ENCODE measurements at places on chromosomes 1 and 21.
A peak's percentile ranks its signal among the peaks of the same experiment; 100 is the strongest.

DNA sequence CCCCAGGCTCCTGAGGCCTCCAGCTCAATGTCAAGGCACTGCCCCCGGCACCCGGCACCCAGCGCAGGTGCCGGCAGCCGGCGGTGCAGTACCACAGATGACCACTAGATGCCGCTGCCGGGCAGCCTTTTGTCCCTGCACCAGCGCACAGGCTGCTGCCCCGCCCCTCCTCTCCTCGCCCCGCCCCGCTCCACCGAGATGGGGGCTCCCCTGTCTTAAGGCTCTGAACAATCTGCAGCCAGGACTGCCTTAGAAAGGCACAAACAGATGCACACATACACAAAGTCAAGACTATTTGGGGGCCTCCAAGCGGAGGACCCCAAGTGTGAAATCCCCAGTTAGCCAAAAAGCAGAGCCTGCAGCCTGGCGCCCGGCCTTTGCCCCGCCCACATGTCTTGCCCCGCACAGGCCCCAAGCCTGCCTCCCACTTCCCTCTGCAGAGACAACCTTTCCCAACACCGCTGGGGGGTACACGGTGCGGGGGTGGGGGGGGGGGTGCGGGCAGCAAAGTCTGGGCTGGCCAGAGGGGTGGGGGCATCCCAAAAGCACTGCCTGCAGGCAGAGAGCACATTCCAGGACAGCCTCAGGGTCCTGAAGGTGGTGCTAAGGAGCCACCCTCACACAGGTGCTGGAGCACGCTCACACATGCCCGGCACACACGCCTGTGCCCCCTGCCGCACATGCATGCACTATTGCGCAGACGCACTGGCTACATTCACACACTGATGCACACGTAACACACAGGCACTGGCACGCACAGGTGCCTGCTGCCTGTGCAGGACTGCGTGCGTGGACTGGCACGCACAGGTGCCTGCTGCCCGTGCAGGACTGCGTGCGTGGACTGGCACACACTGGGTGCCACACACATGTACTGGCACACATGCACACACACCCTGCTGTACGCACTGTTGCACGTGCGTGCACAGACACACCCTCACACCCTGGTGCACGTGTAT, 37.1 kb downstream of the ARHGEF16 start:
- DNase-seq, result peak; percentile 34

DNA sequence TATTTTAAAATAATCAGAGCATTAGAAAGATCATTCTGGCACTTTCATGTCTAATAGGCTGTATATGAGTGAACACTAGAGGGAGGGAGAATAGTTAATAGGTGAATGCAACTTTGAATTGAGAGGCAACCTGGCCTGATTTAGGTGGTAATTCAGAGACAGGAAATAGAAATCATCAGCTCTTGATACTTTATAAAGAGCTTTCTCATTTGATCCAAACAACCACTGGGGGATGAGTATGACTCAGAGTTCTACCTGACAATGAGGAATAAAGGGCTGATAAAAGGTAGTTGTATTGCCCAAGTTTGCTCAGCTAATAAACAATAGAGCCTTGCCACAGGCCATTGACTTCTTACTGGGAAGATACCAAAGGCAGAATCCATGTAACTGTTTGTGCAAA, 5.2 kb upstream of the FAM89A start:
- no peak for DNase-seq

GRCh38 chr1:21865943-21866706, 54.1 kb downstream of the LDLRAD2 start:
- DNase-seq, result no peak

- no peak for DNase-seq
Observed at GRCh38 chr1:165847486-165847885, 20.1 kb downstream of the UCK2 start.

DNA sequence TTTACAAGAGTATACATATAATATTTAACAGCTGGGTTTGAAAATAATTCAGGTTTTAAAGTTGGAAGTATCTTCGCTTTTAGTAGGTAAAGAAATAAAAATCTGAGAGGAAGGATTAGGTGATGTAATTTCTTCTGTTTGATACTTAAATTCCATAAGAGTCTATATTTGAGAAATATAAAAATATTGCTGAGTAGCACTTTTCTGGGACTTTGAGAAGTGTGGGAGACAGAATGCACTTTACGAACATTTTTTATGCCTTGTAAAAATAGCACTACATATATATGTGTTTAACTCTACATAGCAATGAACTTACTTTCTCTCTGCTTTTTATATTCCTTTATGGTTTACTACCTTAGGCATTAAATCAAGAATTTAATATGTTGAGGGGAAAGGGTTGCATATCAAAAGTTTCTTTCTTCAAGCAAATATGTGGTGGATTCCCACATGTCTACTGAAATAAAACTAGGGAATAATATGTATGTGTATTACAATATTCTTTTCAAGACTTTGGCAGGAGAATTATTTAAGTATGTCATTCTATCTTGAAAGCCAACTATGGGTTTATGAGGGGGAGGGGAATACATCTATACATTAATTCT, 266.7 kb upstream of the ADAMTS5 start:
- DNase-seq, result no peak

GRCh38 chr1:160217481-160218051, 12.4 kb downstream of the PEA15 start:
- no peak for DNase-seq

DNA sequence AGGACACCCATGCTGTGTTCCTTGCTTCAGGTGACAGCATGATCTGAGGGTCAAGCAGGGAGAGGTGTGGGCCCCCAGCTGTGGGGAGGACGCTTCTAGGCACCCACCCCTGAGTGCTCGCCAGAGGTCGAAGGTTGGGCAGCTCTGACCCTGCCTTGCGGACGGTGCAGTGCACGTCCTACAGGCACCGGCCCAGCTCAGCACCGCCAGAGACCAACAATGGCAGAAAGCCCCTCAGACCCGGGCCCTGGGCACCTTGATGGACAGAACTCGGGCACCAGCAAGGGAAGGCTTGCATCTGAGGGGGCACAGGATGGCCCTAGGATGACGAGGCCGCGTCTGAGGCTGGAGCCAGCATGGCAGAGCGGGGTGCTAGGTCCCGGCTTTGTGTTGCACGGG, 24.7 kb downstream of the NADK start:
- DNase-seq, result no peak

GRCh38 chr1:21855257-21856096, 43.4 kb downstream of the LDLRAD2 start:
- no peak for DNase-seq

DNA sequence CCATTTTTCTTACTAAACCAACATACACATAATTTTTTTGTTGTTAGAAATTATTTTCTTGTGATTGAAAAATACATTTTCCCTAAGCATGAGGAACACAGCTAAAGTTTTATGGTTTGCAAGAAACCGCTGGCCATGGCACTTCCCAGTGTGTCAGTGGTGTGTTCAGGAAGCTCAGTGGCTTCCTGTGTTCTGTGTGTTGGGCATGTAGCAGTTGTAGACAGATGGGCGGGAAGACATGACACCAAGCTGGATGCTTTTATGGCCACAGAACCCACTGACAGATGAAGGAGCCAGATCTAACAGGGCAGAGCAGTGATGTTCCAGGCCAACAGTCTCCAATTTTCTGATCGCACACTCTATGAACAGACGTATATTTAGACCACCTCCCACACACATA, 119.8 kb downstream of the GALNT2 start:
- DNase-seq, result no peak

All from COLO829 (cell line).